Daoy (cell line): ENCODE measurements at places on chromosomes 2 and 18. TPM values are rescaled to one million over a fixed set of nuclear protein-coding genes. Genes with fewer than 3 reads are reported as not detected.

GRCh38 chr18:44979748-44980147 lies 299.1 kb downstream of the SETBP1 start:
- DNase-seq, result no peak

The SLC23A3 gene
- total RNA-seq, result 0.63 and 0.86 TPM in 2 replicates

The STEAP3 gene
- 13.1 and 14.6 TPM in 2 replicates for total RNA-seq

- no peak for DNase-seq
Observed at GRCh38 chr18:32867936-32868335, 95.1 kb upstream of the KLHL14 start.

DNA sequence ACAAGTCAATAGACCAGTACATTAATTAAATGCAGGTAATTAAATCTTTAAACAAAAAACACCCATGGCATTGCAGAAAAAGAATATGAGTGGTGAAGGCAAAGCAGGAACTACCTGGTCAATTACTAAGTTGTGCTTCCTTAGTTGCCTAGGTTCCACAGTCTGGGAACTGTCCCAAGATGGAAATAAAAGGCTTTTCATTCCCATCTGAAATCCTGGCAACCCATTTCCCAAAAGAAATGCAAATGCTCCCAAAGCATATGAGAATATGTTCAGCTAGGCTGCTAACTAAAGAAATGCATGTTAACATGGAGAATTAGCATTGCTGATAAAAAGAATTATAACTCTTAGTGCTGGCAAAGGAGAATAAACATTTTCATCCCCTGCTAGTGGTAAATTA lies 177.8 kb downstream of the TMEM163 start:
- no peak for DNase-seq

The MOGAT1 gene
- total RNA-seq, result not detected in 2 replicates
